Activated CD8-positive, alpha-beta memory T cell treated with anti-CD3 and anti-CD28 coated beads for 1 hour (primary cell): ENCODE measurements at places on chromosomes 5 and 9.

DNA sequence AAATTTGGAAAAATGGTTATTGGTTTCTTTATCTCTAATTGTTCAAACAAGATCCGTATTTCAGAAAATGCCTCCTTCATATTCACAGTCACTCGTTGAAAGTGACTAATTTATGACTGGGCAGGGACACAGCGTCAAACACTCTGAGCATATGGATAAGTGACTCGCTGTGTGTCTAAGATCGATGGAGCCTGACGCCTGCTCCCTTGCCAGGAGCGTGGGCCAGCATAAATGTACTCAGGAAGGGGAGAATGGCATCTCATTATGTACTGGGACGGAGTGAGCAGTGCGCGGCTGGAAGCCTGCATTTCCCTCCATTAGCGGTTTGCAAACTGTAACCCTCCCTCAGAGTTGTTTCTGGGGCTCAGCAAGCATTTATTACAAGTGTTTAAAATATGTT, 79.8 kb upstream of the CAST start:
- no peak for DNase-seq

DNA sequence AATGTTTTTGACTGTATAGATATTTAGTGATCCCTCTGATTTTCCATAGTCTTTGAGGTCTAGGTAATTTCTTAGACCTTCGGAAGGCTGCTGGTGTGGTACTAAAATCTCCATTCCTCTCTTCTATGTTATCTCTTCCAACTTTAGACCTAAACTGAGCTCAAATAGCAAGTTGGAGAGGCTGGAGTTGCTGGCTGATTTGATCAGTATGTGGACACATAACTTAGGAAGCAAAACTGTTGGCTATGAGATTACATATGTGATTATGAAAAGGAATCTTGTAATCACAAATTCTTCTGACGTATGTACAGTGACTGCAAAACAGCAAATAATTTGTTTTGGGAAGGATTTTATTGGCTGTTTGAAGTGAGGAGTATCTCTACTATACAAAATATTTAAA, 2.1 kb upstream of the SMAD5 start:
- DNase-seq: no peak

- DNase-seq: no peak
Observed at GRCh38 chr9:132069046-132069898, 10.4 kb downstream of the MED27 start.

- DNase-seq: no peak
Observed at GRCh38 chr9:106468431-106468830, 394.5 kb upstream of the ZNF462 start.

DNA sequence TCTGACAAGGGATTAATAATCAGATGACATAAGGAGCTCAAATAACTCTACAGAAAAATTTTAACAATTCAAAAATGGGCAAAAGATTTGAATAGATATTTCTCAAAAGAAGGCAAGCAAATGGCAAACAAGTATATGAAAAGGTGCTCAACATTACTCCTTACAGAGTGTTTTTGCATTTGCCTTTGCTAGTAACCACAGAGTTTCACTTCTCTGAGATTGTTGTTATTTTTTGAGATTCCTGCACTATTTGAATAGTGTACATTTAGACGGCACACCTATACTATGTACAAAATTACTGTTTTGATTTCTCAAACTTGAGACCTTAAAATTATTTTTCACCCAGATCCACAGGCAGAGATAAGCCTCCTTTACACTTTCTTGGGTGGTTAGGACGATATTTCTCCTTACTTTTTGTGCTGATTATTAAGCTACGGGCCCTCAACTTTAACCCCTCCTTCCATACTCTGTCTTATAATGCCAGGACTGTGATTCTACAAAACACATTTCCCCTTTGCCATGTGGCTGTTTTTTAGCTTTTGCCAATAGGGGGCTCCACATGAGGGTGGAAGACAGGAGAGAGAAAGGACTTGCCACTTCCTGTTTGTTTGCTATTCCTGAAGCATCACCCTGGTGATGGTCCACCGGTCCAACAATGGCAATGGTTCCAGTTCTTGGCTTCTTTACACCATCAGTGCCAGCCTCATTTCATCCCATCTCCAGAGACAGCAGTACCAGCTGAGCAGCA, 65.0 kb upstream of the DAP start:
- DNase-seq: no peak

- DNase-seq: no peak
Observed at GRCh38 chr5:151451626-151452520, 4.5 kb downstream of the SLC36A1 start.

- no peak for DNase-seq
Observed at GRCh38 chr9:130779153-130779855, 55.8 kb upstream of the ABL1 start.

GRCh38 chr5:130115686-130116085, 211.4 kb downstream of the CHSY3 start:
- no peak for DNase-seq

DNA sequence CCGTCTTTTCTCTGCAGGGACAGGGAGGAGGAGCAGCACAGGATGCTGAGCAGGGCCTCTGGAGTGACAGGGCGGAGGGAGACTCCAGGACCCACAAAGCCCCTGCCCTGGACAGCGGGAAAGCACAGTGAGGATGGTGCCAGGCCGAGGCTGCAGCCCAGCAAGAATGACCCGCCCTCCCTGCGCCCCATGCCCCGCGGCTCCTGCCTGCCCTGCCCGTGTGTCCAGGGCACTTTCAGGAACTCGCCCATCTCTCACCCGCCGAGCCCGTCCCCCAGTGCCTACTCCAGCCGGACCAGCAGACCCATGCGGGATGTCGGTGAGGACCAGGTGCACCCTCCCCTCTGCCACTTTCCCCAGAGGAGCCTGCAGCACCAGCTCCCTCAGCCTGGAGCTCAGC, 9.1 kb upstream of the EXOC3 start:
- DNase-seq: no peak

DNA sequence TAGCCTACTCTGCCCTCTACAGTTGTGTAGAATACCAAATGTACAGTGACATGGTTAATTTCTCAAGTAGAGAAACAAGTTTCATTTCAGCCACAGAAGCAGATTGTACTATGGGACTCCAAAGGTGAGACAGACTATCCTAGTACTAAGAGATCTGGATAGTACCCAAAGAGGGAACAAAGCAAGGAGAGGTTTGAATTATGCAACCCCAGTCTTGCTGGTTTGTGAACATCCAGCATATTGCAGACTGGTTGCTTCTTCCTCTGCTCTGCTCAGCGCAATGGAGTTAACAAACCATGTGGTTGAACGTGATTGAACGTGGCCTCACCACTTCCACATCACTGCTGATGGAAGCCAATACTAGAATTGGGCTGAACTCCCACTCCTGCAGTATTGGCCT, 43.3 kb upstream of the ALDOB start:
- no peak for DNase-seq

- DNase-seq: no peak
Observed at GRCh38 chr5:78341440-78341839, 19.0 kb upstream of the SCAMP1 start.

DNA sequence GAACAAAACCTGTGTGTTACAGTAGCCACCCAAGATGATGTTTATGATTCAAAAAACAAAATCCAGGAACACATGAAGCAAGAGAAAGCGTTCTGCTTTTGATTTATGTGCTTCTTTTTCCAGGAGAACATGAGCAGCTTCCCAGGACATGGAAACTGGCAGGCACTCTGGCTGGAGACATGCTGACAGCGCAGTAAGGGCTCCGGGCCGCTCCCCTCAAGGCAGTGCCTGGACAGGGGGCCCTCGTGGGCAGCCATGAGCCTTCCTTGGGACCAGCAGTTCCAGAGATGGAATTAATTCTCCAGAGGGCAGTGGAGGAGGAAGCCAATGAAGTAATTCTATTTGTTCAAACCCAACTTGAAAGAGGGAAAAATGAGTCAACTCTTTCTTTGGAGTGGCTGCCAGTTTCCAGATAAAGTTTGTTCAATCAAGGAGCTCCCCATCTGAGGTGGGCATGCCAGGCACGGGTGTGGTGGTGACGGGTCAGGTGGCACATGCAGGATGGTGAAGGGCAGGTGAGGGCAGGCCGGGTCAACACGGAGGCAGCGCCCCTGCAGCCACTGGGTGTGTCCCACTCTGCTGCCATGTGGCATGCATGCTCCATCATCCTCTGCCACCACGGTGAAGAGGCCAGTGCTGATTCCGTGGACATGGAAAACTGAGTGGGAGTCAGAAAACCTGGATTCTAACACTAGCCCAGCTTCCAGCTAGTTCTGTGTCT, 83.8 kb downstream of the OTULIN start:
- no peak for DNase-seq

- DNase-seq: no peak
Observed at GRCh38 chr5:13212886-13213285, 731.6 kb downstream of the DNAH5 start.

GRCh38 chr9:37293664-37294524, 128.6 kb upstream of the GRHPR start:
- DNase-seq: no peak

DNA sequence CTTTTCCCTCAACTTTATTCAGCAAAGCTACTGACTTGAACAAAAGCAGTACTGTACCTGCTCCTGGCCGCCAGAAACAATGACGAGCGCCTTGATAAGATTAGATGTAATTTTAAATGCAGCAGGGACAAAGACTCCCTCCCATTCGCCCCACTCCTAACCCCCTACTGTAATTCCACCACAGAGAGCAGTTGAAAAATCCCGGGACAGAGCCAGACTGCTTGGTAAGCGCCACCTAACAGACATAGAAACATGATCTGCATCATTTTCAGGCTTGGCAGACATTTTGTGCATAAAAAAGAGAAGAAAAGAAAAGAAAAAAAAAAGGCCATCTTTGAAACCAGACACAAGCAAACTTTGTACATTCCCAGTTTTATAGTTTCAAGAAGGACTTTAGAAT, 81.9 kb downstream of the ISL1 start:
- no peak for DNase-seq

GRCh38 chr5:142735323-142736246, 34.6 kb upstream of the ARHGAP26 start:
- no peak for DNase-seq

DNA sequence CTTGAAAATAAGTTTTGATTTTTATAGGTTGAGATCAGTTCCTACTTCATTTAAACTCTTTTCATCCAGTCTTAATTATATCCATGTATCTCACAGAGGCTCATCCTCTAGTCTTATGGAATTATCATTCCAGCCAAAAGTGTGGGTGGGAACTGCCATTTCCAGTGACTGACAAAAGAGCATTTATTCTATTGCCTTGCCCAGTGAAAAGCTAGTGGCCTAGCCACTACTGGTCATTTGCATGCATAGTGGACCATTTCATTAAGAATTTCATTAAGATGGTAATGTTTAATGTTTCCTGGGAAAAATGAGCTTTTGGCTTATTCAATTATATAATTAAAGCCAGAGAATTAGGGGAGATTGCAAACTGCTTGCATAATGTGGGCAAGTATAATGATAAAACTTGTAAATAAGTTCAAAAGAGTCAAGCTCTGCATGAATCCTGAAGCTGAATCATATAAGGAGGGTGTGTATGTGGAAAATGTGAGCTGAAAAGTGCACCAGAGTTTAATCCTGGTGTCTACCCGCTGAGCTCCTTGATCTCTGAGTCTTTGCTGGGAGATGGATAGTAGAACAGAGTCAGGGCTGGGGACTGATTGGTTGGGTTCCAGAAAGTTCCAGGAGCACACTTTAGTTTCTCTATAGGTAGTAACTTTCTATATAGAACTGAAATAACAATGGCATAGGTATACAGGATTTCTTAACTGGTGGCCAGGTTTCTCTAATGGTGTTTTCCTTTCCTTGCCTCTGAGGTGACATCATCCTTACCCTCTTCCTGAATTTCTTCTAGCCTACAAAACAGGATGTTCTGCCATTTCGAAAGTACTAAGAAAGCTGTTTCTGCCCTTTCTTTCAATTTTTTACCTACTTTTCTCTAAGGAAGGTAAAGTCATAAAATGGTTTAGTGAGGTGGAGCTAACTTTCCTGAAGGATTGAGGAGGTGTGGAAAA, 78.5 kb downstream of the KIF4B start:
- no peak for DNase-seq

GRCh38 chr5:141920771-141921170, 2.9 kb upstream of the DELE1 start:
- no peak for DNase-seq

DNA sequence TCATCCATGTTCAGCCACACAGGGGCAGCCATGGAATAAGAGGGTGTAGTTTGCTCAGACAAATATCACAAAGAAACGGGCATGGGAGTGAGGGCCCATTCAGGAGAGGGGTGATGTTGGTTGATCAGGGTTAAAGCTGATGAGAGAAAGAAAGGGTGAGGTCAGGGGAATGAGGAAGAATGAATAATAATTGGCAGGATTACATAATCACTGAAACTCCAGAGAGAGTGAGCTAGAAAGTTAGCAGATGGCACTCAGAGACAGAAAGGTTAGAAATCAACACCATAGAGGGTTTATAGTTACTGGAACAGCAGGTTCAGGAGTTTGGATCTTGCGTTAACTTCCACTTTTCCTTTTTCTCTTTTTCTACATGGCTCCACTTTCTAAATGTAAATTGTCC, 113.9 kb downstream of the TAF11L14 start:
- DNase-seq: no peak
